ENCODE measurements at places on chromosomes 3 and 15.

- DNase-seq = no peak
Measured at GRCh38 chr3:24401811-24402185, 92.9 kb downstream of the THRB start.

- DNase-seq = no peak
Measured at GRCh38 chr3:132245552-132246142, 71.6 kb upstream of the ACP3 start.

DNA sequence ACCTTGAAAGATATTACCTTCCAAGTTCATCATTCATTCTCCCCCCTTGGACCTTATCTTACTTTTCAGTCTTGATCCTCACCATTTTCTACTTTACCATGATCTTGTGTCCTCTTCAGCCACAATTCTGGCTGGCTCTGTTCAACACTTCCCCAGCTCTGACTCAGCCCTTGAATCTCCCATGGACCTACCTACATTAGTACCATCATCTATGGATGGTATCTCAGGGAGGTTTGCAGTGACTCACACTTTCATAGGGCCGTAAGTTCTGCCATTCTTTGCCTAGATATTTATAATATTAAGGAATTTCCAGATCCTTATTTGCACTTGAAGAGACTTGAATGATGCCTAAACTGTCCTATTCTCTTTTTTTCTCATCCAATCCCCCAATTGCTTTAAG, 213.7 kb upstream of the RORA start:
- no peak for DNase-seq

DNA sequence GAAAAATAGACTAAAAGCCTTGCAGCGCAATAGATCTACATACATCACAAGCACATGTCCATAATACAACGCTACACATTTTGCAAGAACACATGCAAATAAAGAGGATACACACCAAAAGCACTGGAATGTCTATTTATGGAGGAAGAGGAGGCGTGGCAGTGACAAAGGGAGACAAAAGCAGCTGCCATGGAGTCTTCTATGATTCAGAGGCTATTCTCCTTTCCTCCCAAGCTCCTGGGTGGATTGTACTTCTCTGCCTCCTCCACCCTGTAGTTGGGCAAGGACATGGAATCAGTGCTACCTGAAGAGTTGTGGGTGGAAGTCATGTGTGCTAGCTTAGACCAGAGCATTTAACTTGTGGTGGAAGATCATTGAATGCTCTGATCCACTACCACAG, 57.9 kb upstream of the ABHD2 start:
- DNase-seq = no peak

DNA sequence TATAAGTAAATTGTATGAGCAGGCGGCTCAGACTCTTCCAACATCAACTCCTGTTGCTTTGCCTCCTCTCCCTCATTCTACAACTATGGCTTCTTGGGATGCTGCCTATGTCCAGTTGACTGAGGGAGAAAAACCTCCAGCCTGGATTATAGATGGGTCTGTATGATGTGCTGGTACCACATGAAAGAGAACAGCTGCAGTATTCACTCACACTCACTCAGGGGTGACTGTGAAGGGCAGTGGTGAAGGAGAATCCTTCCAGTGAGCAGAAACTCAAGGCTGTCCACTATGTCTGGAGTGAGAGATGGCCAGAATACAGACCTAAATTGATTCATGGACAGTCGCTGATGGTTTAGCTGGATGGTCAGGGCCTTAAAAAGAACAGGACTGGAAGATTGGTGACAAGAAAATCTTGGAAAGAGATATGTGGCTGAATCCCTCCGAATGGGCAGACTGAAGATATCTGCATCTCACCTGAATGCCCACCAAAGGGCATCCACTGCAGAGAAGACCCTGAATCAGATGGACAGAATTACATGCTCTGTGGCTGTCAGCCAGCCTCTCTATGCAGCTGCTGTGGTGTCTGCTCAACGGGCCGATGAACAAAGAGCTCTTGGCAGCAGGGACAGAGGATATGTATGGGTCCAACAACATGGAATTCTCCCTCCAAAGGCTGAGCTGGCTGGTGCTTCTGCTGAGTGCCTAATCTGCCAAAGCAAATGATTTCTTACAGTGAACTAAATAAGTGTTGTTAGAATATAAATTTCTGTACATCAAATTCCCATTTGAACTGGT, 1.9 kb upstream of the BCL2L10 start:
- no peak for DNase-seq

GRCh38 chr3:7754653-7755441, 746.8 kb upstream of the LMCD1 start:
- no peak for DNase-seq

GRCh38 chr3:115691964-115692363, 68.7 kb downstream of the GAP43 start:
- DNase-seq = no peak

- no peak for DNase-seq
Measured at GRCh38 chr3:125078951-125079674, 23.3 kb upstream of the HEG1 start.

GRCh38 chr3:22671848-22672247, 531.3 kb upstream of the UBE2E2 start:
- DNase-seq = no peak

DNA sequence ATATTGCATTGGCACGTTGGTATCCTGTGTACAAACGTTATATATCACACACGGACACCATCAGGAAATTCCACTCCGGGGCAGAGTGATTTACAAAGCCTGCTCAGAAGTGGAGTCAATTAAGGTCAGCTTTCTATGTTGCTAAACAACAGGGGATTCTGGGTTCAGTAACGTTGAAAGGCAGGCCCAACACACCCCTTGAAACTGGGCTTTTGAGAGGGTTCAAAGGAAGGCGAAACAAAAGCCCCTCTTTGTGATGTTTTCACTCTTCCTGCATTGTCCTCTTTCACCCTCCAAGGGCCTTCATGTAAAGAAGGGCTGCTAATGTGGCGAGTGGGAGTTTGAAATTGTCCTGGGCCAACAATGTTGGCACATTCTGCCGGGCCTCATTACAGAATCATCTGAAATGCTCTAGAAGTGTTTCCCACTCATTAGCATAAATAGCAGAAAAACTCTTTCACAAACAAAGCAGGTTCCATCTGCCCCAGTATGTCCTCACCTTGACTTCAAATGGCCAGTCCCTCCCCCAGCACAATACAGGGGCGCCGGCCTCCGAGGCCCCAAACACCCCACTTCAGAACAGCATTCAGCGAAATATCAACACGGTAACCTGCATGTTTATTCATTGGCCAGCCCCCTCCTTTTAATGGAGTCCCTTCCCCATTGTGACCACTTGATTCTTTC, 76.4 kb downstream of the HES1 start:
- DNase-seq = no peak

GRCh38 chr3:101320475-101320874, at the start of gene IMPG2:
IMPG2 (minus strand) TSS chr3:101320575; CDS start chr3:101320372, 203 bp downstream.
- DNase-seq = no peak

DNA sequence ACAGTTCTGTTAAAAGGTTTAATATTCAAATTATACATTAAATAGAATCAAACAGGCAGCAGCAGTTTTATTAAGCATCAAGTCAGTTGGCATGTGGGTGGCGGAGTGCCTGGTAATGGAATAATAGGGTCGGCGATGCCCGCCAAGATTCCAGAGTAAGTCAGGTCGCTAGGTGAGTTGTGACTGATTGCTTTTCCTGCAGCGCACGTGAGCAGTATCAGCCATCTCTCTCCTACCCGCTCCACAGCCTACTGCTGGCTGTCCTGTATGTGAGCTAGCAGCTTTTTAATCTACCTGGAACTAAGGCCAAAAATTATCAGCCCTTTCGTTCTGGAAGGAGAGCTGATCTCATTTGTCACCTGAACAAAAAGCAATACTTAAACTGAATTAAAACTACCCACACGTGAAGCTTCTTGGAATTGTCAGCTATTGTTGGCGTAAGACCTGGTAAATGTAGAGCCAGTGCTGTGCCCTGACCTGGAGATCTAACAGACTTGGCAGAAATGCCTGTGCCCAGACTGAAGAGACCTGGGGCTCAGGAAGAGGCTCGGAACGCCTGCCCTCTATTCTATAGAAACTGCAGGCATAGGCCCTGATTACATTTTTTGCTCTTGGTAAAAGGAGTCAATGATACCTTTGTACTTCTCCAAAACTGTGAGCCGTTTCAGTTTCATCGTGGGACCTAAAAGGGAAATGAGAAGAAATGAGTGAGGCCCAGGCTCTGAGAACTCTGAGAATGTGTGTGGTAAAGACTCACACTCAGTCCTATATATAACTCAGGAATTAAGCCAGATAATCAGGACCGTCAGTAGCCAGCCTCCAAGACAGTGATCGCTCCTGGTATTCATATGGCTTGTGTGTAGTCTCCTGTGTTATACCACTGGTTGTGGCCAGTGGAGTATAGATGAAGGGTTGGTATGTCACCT, 21.9 kb downstream of the IDH3A start:
- DNase-seq = no peak

DNA sequence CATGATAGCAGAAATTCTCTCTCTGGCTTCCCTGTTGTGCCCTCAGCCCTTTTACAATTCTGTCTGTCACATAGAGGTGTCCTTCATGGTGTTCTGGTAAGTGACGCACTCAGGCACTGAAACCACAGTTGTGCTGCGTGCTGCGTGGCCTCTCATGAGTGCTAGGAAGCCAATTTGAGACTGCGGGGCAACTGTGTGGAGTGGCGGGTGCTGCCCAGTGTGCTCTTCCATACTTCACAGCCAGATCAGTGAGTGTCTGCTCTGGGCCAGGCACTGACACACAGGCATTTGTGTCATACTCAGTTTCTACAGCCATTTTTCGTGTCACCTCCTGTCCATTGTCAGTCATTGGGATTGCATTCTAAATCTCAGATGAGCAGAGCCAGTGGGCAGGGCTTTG, 133.1 kb upstream of the PLXNA1 start:
- DNase-seq = no peak

DNA sequence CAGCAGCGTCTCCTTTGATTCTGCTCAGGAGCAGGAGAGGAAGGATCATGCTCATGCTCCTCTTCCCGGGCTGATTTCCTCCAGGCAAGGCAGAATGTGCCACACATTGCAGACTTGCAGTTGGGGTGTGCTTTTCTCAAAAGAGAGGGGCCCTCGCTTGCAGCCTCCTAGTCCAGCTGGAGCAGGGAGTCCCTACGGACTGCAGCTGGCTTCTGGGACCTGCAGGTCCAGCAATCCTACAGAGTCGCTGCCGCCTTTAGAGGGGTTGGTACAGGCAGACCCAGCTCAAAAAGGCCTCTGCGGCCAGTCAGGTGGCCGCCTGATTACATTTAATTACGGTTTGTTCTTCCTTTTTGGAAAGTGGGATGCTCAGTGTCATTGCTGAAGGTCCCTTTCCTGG, 173.9 kb downstream of the NSMCE3 start:
- DNase-seq = no peak

DNA sequence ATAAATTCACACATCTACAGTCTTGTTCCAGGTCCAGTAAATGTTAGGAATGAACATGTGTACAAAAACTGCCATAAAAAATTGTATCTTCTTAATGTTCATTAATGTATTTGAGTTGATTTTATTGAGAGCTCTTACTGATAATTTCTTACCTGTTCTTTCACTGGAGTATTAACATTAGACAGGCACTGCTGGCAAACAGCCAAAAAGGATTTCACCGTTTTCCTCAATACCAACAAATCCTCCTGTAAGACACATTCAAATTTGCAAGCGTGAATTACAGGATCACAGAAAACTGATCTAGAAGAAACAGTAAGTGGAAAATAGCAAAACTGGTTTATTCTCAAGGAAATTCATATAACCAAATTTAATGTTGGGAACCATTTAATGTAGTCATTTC, 127.4 kb downstream of the PCCB start:
- DNase-seq = no peak

DNA sequence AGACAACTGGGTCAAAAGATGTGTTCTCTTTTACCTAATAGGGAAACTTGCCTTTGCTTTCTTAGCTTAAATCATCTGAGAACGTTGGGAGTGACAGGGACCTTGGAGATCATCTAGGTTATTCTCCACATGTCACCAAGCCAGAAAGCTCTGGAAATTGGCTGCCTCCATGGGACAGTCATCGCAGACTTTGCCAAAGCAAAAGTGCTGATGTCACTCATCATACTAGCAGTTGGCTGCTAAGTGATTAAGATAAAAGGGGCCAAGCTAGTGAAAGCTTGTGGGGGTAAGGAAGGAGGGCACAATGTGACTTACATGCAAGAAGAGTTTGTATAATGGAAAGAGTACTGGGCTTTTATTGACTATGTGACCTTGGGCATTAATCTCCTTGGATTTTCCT, 198.0 kb upstream of the PFN2 start:
- DNase-seq = no peak

GRCh38 chr15:57273402-57273801, 102.9 kb upstream of the CGNL1 start:
- no peak for DNase-seq

GRCh38 chr3:140917772-140918171, 23.9 kb upstream of the SLC25A36 start:
- no peak for DNase-seq

DNA sequence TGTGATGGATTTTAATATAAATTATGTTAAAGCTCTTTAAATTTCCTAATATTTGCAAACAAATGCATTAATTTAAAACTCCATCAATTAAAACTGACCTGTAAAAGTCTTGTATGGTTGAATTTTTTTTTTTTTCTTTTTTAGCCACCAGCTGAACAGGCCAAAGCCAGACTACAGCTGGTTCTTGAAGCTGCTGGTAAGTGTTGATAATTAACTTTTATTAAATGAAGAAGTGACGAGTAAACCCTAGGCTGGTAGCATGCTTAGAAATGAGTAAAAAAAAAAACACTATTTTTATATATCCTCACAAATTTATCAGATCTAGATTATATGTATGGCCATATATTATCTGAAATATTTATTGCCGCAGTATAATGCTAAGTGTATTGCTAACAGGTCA, 216.3 kb upstream of the MLF1 start:
- DNase-seq = no peak

- no peak for DNase-seq
Measured at GRCh38 chr3:119315600-119316312, 21.6 kb downstream of the ARHGAP31 start.

- no peak for DNase-seq
Measured at GRCh38 chr3:105938101-105938500, 69.3 kb upstream of the CBLB start.

DNA sequence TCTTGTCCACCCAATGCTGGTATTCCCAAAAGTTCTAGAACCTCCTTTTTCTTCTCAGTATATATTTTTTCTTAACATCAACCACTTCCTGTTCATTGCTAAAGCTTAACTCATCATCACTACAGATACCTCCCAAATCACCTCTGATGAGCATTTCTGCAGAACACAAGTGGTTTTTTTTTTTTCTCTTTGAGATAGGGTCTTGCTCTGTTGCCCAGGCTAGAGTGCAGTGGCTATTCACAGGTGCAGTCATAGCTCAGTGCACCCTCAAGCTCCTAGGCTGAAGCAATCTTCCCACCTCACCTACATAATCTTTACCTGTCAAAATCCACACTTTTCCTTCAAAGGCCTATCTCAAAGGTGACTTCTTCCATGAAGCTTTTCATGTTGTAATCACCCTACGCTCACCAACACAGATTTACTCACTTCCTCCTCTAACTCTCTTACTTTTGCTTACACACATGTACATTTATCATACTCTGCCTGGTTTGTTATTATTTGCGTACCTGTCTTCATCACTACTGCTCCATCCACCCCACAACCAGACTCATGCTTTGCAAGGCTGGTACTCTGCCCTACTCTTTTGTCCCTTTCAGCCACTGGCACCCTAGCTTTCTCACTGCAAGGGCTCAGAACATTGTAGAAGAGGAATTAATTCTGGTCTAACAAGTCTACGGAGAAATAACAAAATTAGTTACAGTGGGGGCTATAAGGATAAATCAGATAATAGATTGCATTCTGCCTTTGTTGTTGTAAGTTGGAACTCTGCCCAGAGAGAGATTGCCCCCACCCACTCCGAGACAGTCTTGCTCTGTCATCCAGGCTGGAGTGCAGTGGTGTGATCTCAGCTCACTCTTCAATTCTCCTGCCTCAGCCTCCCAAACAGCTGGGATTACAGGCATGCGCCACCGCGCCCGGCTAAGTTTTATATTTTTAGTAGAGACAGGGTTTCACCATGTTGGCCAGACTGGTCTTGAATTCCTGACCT, 27.5 kb downstream of the HERC1 start:
- DNase-seq = no peak
